ENCODE measurements at places on chromosomes 2 and 18. TPM values are rescaled to one million over a fixed set of nuclear protein-coding genes. Genes with fewer than 3 reads are reported as not detected.

IL37 gene
- total RNA-seq, result not detected

GAREM2 gene
- 0.89 TPM for total RNA-seq

VWA3B gene
- not detected for total RNA-seq

CCL20 gene
- total RNA-seq, result 0.18 TPM

CTNNA2 gene
- total RNA-seq, result not detected

RAMP1 gene
- 259 TPM for total RNA-seq

DLGAP1 gene
- total RNA-seq, result not detected

HOXD12 gene
- not detected for total RNA-seq

All from myometrial cell (primary cell).